ENCODE measurements at places on chromosomes 2 and 18.
A peak's percentile ranks its signal among the peaks of the same experiment; 100 is the strongest.

DNA sequence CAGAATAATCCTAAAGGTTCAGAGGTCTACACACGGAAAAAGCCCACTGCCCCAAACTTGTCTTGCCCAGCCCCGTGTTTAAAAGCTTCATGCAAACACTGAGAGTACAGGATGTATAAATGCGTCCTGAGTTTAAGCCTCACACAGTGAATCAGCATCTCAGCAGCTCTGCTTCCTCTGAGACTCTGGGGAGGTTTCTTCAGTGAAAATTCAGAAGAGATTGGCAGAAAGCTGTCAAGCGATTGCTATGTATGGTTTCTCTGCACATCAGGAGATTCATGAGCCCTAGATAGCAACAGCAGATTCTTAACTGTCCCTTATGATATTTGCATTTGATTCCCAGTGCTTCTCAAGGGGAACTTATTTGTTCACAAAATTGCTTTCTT lies 27.1 kb downstream of the CRACDL start:
- no peak for DNase-seq

- DNase-seq = no peak
Observed at GRCh38 chr2:158013891-158014290, 87.8 kb upstream of the UPP2 start.

GRCh38 chr18:53322163-53322562 lies 902.3 kb downstream of the MBD2 start:
- DNase-seq = no peak

DNA sequence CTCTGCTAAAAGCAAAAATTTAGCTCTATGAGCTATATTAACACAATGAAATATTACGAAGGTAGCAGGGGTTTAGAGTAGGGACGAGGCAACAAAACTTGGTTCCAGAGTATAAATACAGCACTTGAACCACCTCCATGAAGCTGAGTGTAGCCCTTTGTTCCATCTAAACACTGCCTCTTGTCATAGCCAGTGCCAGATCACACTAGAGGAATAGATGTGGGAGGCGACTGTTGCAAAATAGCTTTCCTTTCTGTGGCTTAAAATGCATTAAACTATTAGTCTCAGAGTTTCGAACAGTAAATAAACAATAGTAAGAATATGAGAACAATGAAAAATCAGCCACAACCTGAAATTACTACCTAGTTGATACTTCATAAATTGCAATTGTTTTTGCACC lies 29.8 kb downstream of the PIEZO2 start:
- DNase-seq = peak; percentile 22

DNA sequence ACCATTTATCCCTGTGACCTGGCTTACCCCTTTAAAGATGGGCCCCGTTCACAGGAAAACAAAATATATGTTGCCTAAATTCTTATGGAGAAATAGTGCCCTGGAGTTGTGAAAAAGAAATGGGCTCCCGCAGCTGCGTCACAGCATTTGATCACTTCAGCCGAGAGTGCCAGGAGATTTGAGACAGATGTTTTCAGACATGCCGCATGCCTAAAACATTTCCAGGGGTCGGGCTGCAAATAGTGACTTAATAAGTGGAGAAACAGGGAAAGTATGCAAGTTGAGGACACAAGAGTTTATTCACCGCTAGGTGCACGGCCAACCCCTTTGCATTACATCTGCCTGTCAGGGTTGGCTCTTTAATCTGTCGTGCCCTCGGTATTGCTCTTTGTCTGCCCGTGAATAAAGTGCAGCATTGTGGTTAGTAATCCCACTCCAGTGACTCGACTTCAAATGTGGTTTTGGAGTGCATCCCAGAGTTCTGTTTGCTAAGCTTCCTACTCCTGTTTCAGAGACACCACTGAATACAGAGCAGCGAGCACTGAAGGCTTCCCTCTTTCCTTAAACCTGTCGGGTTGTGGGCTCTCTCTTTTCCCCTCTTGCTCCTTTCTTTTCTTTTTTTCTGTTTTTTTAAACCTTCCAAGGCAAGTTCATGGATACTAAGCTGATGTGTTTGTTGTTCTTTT lies 187.5 kb downstream of the LTBP1 start:
- DNase-seq = no peak

DNA sequence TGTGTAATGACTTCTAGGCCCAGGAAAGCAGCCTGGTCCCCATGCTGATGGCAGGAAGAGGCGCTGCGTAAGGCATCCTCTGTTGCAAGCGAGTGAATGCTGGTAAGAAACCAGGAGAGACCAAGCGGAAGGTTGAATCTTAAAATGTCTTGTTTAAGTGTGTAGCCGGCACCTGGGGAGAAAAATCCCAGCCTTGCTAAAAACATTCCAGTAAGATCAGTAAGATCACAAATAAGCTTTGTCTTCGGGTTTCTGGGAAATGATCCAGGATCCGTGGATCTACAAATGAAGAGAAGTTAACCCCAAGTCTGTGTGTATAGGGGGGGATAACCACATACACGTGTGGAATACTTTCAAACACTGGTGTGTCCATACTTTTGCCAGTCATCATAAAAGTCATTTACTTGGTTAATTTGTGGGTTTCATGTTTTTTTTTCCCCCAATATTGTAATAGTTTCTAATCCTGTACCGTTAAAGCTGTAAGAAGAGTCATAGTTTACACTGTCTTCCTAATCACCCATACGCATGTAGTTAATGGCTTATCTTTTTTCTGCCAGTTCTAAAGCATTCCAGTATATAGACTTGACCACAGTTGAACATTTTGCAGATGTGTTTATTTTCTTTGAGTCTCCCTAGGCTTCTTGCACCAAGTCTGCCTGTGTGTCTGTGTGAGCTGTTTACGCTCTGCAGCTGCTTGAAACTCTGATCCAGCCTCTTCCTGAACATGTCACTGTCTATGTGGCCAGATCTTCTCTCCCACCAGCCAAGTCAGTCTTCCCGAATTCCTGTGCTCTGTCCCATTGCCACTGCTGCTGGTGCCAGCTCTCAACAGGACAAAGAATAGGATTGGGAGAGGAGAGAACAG lies 135.9 kb upstream of the ARL4C start:
- no peak for DNase-seq

DNA sequence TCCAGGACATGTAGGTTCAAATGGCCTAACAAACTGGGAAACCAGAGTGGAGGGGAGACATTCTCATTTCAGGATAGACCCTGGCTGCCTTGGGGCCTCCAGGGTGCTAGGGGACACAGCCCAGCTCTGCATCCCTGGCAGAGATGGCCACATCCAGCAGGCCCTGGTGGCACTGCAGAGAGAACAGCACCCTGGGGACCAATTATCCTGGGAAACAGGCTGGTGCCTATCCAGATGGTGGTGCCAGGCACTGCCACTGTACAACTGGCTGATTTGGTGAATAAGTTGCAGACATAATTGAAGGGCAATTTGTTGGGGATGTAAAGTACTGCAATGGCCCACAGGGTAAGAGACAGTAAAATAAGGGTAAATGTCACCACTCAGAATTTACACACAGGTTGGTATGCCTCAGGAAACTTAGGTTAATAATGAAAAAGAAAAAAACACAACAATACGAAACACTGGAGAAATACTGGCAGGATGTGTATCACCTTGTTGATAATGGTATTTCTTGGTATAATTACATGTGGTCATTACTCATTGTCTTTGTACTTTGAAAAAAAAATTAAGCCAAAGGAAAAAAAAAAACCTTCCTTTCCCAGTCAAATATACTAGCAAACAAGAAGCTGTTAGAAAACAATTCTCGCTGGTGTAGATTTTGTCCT lies 12.8 kb upstream of the SFTPB start:
- no peak for DNase-seq

DNA sequence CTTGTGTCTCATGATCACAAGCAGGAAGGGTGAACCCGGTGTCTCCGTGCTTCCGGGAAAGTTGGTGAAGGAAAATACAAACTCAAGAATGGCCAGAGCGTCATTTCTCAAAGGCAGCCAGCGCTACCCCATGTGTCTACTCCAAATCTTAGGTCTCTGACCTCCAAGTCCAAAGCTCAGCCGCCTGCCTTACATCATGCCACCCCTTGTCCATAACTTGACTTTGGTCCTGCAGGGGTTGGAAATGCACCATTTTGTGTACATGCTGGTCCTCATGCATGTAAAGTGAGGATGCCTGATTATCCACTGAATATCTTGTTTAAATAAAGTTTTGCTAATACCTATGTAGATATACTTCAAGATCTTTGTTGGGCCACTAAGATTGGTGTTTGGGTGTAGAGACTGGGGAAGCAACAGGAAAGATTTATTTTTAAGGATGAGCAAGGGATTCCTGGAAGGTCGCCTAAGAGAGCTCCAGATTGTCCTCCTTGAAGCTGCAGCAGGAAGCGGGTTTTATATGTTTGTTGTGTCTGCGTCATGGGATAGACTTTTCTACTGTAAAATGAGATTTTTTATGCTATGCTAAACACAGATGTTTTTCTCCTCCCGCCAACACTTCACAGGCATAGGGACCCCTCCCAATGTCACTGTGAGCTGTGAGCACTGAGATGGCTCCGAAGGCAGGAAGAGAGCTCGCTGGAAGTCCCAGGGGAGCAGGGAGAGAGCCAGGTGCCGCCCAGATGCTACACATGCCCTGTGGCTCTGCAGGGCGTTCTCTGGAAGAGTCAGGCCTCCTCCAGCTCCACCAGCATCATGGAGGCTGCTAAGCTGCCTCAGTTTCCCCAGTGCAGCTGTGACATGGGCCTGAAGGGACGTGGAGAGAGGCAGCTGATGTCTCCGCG lies 176.2 kb upstream of the HDAC4 start:
- DNase-seq = no peak

- no peak for DNase-seq
Observed at GRCh38 chr2:161676902-161677496, 52.8 kb downstream of the SLC4A10 start.

DNA sequence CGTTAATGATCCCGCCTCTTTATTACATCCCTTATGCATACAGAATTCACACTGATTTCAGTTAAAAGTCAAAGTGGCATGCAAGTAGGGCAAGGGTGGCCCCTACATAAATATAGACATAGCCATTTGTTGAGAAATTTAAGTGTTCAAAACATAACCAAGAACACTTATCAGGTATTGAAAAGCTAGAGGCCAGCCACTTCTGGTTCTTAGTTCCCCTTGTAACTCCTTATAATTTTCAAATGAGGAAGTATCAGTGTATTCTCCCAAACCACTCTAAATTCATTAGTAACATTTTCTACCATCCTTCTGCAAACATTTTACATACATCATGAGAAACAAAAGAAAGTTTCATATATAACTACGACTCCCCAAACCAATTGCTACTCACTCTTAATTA lies 5.8 kb upstream of the ARL5A start:
- DNase-seq = no peak

DNA sequence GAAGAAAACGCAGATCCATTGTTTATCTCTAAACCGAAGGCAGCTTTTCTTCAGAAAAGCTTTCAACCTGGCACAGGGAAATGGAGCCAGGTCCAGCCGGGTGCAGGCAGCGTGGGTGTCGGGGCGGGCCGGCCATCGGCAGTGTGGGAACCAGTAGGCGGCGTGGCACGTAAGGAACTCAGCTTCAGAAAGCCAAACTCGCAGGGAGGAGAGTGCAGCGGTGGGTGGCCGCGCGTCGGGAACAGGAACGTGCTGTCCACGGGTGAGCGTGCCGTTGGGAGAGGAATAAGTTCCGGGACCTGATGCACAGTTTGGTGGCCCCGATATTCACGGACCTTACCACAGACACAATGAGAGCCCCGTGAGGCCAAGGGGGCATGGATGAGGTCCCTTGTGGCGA lies 270.4 kb downstream of the TWIST2 start:
- DNase-seq = no peak

DNA sequence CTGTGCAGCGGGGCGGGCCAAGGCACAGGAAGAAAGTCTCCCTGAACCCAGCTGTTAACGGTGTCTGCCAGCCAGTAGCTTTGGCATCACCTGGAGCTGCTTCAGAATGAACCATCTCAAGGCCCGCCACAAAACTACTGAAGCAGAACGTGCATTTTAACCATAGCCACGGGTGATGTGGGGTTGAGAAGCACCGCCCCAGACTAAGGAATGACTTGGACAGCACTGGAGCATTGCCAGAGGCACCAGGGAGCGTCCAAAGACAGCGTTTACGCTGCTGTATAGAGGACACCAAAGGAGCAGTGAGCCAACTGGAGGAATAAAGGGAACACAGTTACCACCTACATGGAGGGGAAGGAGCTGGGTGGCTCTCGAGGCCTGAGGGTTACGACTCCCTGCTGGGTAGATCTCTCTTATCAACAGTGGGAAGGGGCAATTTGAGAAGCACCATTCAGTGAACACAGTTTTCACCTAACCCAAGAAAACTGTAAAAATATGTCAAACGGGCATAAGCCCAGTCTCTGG lies 28.4 kb upstream of the LONRF2 start:
- no peak for DNase-seq

GRCh38 chr2:173271135-173271534 lies 83.5 kb upstream of the CDCA7 start:
- no peak for DNase-seq

GRCh38 chr18:8423051-8423557 lies 186.1 kb upstream of the RAB12 start:
- DNase-seq = no peak

DNA sequence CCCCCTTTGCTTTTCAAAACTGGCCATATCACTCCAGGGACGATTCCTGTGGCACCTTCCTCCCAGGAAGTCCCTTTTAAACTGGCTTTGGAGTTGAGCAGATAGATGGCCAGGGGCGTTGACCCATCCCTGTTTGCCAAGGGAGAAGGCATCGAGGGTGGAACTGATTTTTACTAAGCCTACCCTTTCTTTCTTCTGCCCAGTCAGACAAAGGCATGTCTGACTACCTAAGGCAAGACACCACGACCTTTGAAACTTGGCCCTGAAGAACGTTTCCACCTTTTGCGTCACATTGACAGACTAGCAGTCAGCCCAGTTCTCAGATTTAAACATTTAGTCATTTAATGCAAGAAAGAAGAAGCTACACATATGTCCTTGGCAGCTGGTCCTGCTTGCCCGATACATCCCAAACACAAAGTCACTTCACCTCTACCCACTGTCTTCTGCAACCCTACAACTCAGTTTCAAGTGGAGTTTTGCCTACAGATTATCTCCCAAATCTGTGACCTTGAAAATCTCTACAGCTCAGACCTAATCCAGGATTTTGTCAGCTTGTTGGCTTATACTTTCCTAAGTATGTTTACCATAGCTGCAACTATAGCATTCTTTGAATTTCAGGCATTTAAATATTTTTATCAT lies 102.2 kb upstream of the IL1R2 start:
- no peak for DNase-seq

GRCh38 chr2:198973181-198973580 lies 484.6 kb downstream of the SATB2 start:
- DNase-seq = no peak
